K562 (cell line): ENCODE measurements at places on chromosomes 5 and 9. TPM values are rescaled to one million over a fixed set of nuclear protein-coding genes. Genes with fewer than 3 reads are reported as not detected.

The ADAMTS16 gene
- 0.07 TPM in 1 of 2 replicates, not detected in the other for total RNA-seq

DNA sequence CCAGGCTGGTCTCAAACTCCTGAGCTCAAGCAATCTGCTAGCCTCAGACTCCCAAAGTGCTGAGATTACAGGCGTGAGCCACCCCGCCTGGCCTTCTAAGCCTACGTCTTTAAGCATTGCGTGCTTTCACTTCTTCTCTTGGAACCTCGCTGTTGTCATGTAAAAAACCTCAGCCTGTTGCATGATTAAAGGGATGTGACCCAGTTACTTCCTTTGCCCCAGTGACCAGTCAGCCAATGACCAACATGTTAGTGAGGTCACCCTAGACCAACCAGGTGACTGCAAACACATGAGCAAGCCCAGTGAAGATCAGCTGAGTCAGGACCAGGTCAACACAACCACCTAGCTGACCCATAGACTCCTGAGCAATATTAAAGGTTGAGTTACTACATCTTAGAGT lies 10.5 kb downstream of the KIF4B start:
- DNase-seq: no peak
- no peak overlapping the region for H3K4me3 ChIP-seq
- no peaks in the 10 kb centered on the region for H3K36me3 ChIP-seq
- H3K4me1 ChIP-seq: no peaks in the 10 kb centered on the region

The TBC1D9B gene
- 54.3 and 59.1 TPM in 2 replicates for total RNA-seq

DNA sequence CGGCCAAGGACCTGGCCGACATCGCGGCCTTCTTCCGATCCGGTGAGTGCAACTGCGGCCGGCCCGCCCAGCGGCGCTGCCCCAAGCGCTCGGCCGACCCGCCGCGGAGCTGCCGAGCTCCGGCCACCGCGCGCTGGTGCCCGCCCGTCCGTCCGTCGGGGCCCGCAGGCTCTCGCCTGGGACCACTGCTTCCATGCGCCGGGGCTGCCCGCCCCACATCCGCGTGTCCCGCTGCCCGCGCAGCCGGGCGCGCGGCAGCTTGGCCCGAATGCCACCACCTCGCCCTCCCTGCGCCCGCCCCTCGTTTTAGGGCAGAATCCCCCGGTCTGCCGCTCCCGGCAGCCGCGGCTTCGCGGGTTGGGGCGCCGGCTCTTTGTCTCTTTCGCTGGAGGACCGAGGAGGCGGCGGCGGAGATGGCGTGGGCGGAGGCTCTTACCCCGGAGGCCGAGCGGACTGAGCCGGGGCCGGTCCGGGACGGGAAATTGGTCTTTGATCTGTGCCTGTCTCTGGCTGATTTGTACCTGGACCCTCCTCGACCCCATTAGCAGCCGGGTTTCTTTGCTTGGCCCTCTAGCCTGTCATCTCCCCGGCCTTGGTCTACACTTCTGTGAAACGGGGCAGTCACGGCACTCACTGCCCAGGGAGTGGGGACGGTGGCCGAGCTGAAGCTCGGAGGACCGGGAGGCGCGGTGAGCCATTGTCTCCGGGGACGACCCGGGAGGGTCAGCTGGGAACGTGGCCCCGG lies 871 bp downstream of the TRIO start:
- DNase-seq: peak; percentile 24
- H3K4me1 ChIP-seq: no peaks in the 10 kb centered on the region
- no peaks in the 10 kb centered on the region for H3K36me3 ChIP-seq
- 0 out of 2 replicates have a peak overlapping the region, but pooled peaks have one; percentile 15 for H3K4me3 ChIP-seq

The NFIB gene
- total RNA-seq: 3.0 and 3.4 TPM in 2 replicates

DNA sequence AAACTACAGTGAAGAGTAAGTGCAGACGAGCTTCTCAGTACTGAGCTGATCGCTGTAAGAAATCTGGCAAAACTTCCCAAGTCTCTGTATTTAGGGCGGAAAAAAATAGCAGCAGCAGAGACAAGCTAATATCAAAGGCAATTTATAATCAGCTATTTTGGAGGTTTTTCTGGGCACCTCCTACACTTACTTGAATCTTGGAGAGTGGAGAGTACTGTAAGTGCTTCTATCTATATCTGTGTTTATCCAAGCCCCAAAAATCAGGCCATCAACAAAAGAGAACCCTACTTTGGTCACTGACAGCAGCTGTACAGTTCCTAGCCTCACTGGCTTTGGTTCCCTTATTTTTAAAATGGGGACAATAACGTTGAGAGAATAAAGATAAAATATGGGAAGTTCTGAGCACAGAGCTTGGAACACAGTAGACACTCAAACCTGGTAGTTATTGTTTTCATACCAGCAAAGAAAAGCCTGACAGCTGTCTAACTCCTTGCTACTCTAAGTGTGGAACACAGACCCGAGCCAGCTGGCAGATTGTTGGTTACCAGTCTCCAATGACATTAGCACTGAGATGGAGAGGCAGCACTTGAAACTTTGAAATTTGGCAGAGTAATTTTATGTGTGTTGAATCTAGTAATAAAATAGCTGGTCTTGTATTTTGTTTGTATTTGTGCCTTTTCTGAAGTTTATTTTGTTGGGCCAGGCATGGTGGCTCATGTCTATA lies 96.0 kb upstream of the SLC28A3 start:
- DNase-seq: no peak
- H3K36me3 ChIP-seq: no peaks in the 10 kb centered on the region
- no peak overlapping the region for H3K27ac ChIP-seq
- no peak overlapping the region for H3K4me3 ChIP-seq

The TAF11L10 gene
- 0.53 TPM in 1 of 2 replicates, not detected in the other for total RNA-seq

The ADCY2 gene
- 0.02 and 0.18 TPM in 2 replicates for total RNA-seq

The OBP2B gene
- total RNA-seq: not detected in 2 replicates

- H3K36me3 ChIP-seq: peaks cover 36% of the 10 kb centered on the region
- H3K4me1 ChIP-seq: peaks cover 7% of the 10 kb centered on the region; the same call in 2 of the 3 replicates
- peak; percentile 64 for DNase-seq
These were observed 8.9 kb downstream of the PITX1 start for GRCh38 chr5:135024956-135025729.

GRCh38 chr5:135392256-135392655 lies 6.8 kb downstream of the MACROH2A1 start:
- DNase-seq: no peak
- H3K4me1 ChIP-seq: peaks cover 53% of the 10 kb centered on the region
- no peaks in the 10 kb centered on the region for H3K27me3 ChIP-seq
- no peak overlapping the region for H3K4me3 ChIP-seq
- peaks cover 80% of the 10 kb centered on the region for H3K36me3 ChIP-seq

DNA sequence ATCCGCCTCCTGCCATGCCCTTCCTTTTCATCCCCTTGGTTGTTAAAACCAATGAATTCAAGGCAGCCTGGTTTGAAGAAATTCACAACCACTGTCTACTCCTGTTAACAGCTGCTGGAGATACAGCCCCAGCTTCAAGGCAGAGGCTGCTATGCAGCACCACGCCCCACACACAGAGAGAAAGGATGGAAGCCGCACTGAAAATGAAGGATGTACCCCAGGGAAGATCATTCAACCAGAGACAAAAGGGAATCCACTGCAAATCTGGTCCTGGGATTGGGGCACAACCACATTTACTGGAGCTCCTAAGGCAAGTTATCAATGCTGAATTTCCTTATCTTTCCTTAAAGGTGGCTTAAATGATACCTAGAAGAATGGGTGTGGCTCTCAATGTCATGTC lies 58.7 kb downstream of the DPYSL3 start:
- DNase-seq: no peak
- H3K36me3 ChIP-seq: no peaks in the 10 kb centered on the region
- H3K4me3 ChIP-seq: no peak overlapping the region
- no peak overlapping the region for H3K27ac ChIP-seq
- peaks cover 14% of the 10 kb centered on the region for H3K4me1 ChIP-seq

DNA sequence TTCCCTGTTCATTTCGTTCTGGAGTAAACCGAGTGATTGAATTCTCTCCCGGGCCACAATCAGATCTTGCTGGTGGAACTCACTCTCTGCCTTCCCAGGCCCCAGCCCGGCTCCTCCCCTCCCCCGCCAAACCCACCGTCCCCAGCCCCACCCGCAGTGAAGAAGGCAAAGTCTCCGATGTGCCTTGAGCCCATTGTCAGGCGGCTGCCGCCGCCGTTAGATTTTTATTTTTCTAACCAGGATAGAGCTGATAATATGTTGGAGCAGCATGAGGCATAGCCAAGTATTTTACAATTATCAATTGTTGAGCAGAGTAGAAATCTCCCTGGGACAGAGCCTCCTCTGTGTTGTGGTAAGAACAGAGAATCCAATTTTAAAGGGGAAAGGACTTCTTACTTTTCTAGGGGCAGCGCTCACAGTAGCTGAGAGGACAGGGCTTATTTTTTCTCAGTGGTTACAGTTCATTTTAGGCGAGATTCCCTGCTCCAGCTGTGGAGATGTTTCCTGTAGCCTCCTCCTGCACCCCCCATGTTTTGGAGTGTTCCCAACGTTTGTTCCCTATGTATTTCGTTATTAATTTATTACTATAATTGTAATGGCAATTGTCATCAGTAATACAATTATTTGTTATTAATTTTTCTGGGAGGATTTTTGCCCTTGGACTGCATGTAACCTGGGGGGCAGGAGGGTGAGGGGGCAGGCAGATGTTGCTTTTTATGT lies 1.3 kb downstream of the PSAT1 start:
- peaks cover 32% of the 10 kb centered on the region for H3K36me3 ChIP-seq
- DNase-seq: peak; percentile 56
- H3K27me3 ChIP-seq: no peaks in the 10 kb centered on the region
- peak overlapping the region; percentile 73 for H3K4me3 ChIP-seq

DNA sequence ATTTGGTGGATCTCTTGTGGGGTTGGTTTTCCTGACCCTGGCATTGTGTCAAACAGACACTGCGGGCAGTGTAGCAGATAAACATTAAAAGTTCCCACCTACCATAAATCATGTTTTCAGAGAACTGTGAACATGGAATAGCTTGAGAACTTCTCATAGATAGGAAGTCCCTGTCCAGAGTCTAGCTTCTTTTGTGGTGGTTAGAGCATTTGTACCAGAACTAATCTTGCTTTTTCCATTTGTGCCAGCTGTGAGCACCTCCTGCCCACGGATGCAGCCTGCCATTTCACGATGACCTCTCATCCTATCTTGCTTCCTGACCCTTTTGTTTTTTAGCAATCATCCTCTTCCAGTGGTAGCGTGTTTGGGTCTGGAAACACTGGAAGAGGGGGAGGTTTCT lies 61.4 kb downstream of the FAM78A start:
- DNase-seq: no peak
- no peaks in the 10 kb centered on the region for H3K27me3 ChIP-seq
- H3K4me3 ChIP-seq: no peak overlapping the region
- no peak overlapping the region for H3K27ac ChIP-seq
- peaks cover 87% of the 10 kb centered on the region for H3K36me3 ChIP-seq

GRCh38 chr5:134423376-134423775 lies 11.7 kb upstream of the CDKN2AIPNL start:
- no peaks in the 10 kb centered on the region for H3K4me1 ChIP-seq
- H3K36me3 ChIP-seq: no peaks in the 10 kb centered on the region
- H3K27ac ChIP-seq: no peak overlapping the region
- DNase-seq: no peak

The DPH7 gene
- total RNA-seq: 53.0 and 54.0 TPM in 2 replicates

DNA sequence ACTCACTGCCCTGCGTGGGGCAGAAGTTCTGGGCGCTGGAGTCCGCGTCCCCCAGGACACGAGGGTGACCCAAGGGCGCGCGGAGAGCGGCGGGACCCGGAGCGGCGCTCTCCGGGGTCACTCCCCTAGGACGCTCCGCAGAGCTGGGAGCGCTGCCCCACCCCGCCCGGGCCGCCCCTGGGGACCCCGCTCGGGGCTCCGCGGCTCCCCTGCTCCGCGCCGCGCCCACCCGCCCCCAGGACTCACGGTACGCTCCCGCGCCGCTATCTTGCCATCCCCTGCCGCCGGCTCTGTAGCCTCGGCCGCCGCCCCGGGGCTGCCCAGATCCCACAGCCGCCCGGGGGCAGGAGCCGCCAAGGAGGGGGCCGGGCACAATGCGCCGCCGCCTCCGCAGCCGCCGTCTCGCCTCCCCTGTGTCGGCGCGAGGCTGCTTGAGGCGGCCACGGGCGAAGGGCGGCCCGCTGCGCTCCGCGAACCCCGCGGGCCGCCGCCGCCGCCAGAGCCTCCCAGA lies 303 bp downstream of the LIFR start:
- no peak overlapping the region for H3K27ac ChIP-seq
- H3K4me3 ChIP-seq: peak overlapping the region; percentile 60
- no peak for DNase-seq
- H3K4me1 ChIP-seq: peaks cover 14% of the 10 kb centered on the region
- no peaks in the 10 kb centered on the region for H3K36me3 ChIP-seq

DNA sequence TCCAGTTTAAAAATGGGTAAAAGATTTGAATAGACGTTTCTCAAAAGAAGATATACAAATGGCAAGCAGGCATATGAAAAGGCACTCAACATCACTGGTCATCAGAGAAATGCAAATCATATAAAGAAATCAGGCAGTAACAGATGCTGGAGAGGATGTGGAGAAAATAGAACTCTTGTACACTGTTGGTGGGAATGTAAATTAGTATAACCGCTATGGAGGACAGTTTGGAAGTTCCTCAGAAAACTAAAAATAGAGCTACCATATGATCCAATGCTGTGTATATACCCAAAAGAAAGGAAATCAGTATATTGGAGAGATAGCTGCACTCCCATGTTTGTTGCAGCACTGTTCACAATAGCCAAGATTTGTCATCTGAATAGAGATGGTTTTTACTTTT lies 42.7 kb downstream of the SLC12A2 start:
- H3K27ac ChIP-seq: no peak overlapping the region
- H3K4me1 ChIP-seq: no peaks in the 10 kb centered on the region
- no peak overlapping the region for H3K4me3 ChIP-seq
